Hematopoietic multipotent progenitor cell treated with erythropoietin and hydrocortisone succinate and interleukin-3 and kit ligand, for 15 days (in vitro differentiated cells): ENCODE measurements at places on chromosomes 12 and 14.

- no peak for DNase-seq
Observed at GRCh38 chr14:61749264-61749663, 13.0 kb upstream of the SNAPC1 start.

GRCh38 chr12:95390192-95390591 is 83.8 kb upstream of the METAP2 start:
- DNase-seq = no peak

GRCh38 chr14:97180304-97181200 is 383.4 kb downstream of the VRK1 start:
- no peak for DNase-seq

DNA sequence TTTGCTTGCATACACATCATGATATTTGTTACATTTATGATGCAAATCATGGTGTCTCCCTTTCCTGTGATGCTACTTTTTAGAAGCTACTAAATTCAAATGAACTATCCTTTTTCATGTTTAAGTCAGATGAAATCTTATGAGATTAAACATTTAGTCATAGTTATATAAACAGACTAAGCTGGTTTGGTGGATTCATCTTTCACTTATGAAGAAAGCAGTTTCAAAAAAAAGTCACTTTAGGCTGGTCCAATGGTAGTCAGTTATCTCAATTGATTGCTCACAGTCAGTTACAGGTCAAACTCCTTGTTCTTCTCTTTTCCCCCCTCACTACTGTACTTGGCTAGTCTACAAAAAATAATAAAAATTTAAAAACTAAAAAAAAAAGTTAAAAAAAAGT is 19.7 kb downstream of the SYCP3 start:
- no peak for DNase-seq

DNA sequence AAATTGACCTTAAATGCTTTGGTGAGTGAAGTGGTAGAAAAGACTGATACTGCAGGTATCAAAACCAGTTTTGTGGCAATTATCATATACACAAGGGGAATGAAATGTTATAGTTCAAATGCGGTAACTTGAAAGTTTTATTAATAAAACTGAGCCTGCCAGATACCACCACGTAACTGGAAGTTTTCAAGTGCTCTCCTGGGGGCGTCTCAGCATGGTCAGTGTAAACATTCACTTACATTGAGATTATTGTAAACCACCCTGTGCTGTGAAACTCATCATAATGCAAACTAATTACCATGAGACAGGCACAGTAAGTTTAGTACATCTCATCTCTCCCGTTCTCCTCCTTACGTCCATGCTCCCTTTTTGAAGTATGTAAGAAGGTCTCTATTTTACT is 280.7 kb upstream of the FAR2 start:
- no peak for DNase-seq
